T-helper 1 cell (primary cell): ENCODE measurements at places on chromosomes 1 and 21.

- DNase-seq = no peak
Measured at GRCh38 chr1:9112961-9113880, 15.7 kb downstream of the GPR157 start.

DNA sequence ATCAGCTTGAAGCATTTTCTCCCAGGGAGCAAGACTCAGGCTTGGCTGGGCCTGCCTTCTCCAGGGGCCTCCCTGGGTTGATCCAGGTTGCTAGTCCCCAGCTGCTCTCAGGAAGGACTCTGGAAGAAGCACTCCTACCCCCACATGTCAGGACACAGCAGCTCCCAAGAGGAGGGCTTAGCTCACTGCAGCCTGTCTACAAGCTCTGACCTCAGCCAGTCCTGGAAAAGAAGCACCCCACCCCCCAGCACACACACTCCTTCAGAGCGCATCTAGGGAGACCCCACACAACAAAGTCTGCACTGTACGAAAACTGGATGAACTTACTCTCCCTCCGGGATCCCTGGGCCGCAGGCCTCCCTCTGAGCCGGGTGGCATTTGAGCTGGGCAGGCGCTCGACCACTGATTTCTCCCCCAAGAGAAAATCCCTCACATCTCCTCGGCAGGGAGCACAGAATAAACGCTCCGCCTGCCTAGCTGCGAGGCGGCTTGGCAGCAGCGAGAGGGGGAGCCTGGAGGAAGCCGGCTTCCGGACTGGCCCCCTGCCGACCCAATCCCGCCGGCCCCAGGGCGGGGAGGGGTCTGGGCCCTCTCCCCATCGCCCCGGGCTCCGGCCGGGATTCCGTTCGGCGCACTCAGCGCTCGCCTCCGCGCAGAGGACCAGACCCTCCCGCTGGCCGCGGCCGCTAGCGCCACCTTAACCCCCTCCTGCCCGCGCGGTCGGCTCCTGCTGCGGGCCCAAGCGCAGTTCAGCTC is at the start of gene KCNA2:
TSS of gene KCNA2 (minus strand) at position 458 of the 756 bp plus-strand sequence. CDS start 1,576 bp downstream, outside the sequence.
- no peak for DNase-seq

GRCh38 chr21:34280389-34280795 is 83.4 kb upstream of the KCNE2 start:
- DNase-seq = no peak

- DNase-seq = no peak
Measured at GRCh38 chr1:240343045-240343444, 251.4 kb downstream of the FMN2 start.

GRCh38 chr21:45439161-45439872 is 34.4 kb downstream of the COL18A1 start:
- DNase-seq = peak; percentile 57
